ENCODE measurements at places on chromosomes 5 and 9.

DNA sequence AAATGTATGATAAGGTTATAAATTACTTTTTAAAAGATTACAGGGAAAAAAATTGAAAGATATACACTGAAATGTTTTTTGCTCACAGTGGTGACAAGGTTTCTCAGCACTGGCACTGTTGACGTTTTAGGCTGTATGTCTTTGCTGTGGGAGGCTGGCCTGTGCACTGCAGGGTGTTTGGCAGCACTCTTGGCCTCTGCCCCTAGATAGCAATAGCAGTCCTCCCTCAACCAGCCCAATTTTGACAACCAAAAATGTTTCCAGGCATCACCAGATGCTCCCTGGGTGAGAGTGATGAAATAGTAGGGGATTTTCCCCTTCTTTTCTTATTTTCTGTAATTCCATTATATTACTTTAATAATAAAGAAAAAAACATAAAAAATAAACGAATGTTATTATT is 3.3 kb downstream of the CD274 start:
- no peak for DNase-seq

DNA sequence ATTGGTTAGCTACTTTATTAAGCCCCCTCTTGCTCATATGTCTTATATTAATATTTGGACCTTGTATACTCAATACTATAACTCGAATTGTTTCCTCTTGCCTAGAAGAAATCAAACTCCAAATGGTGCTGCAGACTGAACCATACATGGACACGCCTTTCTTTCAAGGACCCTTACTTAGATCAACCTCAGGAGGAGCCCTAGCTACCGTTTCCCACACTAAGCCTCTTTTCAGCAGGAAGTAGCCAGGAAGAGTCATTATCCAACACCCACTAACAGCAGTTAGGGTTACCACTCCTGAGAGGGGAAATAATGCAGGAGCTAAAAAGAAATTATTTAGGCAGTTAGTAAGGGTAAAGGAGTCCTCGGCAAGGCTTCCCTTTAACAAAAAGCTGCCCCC is 243.8 kb upstream of the PUM3 start:
- no peak for DNase-seq

GRCh38 chr9:106962615-106963363 is 99.8 kb downstream of the ZNF462 start:
- no peak for DNase-seq

DNA sequence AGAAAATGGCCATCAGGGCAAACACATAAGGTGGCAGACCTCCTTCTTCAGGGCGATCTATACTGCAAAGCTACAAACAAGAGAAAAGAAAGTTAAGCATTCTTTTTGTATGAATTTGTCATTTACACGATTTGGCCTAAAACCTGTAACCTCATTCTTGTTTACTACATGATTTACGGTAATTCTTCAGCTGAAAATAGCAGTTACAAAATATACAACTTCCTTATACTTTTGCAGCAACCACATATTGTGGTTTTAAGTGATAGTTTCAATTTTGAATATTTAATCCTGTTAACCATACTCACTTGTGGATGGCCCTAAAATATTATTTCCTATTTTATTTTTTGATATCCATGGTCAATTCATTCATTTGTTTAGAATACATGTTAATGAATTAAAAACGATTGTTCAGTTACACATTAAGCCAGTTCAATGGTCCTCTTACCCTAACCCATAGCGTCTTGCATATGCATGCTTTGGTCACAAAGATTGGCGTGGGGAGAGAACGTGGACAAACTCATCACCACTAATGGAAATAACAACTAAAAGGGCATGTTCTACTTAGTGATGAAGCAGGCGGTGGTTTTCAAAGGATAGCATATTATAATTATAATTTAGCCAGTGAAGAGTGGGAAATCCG is 16.6 kb downstream of the TUT7 start:
- DNase-seq: no peak

DNA sequence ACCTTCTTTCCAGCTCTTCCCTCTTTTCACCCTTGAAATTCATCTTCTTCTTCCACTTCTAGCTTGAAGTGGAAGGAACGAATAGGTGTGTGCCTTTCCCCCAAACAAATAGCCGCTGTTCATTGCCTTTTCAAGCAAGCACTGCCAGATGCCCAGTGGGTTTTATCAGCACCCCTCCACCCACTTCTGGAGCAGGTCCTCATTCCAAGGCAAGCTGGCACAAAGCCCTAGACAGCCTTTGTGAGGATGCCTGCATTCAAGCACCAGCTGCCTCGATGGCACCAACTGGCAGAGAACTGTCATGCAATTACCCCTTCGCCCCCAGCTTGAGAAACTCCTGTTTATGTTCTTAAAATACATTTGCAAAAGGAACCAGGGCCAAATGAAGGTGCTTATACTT is 36.5 kb downstream of the SERINC5 start:
- no peak for DNase-seq

DNA sequence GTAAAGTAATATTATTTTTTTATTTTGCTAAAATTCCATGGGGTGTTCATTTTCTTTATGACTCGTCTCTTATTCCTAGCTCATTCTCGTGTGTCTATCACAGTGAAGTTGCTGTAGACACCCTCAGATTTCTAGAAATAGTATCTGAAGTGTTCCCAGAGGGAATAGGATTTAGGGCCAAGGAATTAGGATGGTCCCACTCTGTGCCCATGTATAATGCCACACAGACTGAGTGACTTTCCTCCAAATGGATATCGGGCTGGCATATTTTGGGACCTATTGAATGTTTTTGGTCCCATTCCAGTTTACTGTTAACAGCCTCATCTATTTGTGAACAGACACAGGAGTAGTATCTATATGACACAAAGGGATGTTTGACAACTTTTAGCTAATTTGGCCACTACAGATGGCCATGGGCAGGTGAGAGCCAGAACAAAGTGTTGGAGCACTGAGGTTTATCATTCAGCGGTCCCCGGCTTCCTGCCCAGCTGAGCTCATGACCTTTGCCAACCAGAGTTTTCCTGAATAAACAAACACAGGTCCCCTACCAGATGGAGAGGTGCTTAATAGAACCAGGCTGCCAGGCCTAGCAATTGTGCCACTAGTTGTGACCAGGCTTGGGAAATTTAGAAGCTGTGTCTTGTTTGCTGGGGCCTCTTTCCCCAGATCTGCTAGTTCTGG is 46.9 kb downstream of the MAP1B start:
- DNase-seq: no peak

- peak; percentile 9 for DNase-seq
These were observed 154.0 kb downstream of the PIK3R1 start for GRCh38 chr5:68369457-68370125.
